Muscle of arm (tissue), 14 donors: ENCODE measurements at places on chromosomes 12 and 14.

DNA sequence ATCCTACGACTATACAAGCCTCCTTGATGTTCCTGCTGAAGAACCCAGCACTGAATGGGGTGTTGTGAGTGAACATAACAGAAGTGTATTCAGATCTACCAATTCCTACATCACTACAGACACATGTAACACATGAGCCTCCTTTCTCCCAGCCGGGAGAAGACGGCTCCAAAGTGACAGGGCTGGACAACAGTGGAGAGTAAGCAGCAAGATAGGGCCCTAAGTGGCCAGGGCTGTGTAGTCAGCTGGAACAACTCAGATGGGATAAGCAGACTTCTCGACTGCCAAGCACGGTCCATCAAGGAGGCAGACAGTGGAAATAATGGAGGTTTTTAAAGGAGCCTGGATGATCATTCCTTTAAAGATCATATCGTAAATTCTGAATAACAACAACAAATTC, 73.5 kb downstream of the TTC7B start:
- no peak for DNase-seq

DNA sequence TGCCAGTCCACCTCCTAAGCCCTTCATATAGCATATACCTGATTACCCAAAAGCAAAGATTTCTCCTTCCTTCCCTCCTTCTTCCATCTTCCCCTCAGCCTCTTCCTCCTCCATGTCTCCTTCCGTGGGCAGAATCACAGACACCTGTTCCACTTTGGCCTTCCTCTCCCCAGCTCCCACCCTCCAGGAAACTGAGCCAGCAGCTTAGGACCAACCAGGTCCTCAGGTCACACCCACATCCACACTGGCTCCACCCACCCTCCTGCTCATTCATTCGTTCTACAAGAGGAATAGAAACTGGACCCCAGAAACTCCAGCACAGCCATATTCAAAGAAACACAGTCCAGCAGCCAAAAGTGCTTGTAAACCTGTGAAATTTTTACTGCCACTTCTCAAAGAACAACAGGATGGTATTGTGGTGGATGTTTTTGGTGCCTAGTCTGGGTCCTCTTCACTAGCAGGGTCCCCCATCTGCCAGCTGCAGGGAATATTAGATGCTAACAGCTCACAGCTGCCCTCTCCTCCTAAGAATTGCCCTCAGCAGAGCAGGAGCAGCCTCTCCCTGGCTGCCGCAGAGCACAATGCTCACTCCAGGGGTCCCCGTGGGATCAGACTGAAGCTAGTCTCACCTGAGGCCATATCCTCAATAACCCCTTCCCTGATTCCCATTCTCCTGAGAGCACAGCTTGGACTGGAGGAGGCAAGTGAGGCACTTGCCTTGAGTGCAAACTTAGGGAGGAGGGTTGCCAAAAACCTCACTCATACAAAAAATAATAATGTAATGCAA, 18.4 kb downstream of the CMKLR1 start:
- DNase-seq, result no peak

DNA sequence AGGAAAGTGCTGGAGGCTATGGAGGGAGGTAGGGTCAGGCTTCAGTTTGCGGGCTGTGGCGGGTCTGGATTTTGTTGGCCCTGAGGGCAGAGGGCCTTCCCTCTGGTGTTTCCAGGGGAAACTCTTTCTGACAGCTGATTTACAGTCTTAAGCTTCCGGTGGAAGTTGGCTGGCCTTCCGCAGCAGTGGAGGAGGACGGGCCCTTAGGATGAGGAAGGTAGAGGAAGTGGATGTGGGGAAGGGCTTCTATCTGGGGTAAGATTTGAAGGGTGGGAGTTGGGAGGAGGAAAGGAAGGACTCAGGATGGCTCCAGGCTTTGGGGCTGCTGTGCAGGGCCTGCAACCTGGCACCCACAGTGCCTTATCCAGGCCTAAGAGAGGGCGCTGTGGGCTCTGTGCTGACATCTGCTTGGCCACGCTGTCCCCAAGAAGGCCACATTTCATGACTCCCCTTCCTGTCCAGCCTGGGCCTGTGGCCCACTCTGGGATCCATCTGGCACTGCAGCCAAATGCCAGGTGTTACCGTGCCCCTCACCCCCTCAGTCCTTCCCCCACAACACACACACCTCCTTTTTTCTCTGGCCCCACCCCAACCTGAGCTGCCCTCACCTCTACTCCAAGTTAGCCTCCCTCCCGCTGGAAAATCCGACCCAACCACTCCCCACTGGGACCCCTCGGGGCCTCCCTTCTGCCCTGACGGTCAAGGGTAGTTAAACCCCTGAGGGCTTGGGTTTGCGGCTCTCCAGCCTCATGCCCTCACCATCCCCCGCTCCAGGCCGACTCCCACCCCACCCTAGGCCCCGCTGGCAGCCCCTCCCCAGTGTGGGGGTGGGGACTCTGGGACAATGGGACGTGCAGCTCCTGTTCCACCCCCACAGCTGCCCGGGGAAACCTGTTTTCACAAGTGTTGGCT, 7.7 kb upstream of the PPP1R13B start:
- DNase-seq, result no peak

- no peak for DNase-seq
Measured at GRCh38 chr12:82314406-82314892, 43.7 kb downstream of the CCDC59 start.

GRCh38 chr14:51609251-51609954, 42.3 kb upstream of the FRMD6 start:
- DNase-seq, result no peak

- no peak for DNase-seq
Measured at GRCh38 chr14:98799891-98800290, 472.1 kb downstream of the BCL11B start.

- DNase-seq, result no peak
Measured at GRCh38 chr14:90375934-90376333, 20.9 kb upstream of the CALM1 start.

DNA sequence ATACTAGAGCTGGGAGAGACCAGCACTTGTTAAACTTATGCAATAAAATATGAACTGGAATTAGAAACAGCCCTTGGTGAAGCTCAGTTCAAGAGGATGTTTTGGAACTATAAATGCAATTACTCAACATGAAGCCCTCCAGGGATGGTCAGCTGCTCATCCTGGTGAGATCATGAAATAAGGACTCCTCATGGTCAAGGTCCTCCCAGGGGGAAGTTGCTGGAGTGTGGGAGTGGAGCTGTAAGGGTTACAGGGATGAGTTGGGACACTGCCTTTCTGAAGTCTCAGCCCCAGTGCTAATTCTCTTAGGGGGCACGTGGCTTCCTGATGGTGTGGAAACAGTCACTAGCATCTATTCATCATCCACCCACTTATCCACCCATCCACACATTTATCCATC, 301.7 kb upstream of the SFSWAP start:
- no peak for DNase-seq

DNA sequence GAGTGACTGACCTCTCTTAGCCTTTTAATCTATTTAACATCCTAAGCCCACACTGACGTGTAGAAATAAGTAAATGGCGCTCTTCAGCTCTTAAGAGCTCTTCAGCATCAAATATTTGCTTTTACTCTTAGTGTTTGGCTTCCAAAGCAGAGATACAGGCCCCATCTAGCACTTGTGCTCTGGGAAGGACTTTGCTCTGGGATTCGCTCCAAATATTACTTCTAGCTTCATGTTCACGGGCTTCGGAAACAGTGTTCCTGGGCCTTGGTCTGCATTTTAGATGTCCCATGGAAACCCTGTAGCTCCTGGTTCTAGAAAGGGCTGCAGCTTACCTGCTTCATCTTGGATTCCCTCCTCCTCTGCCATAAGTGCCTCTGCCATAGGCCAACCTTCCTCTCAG, 2.7 kb upstream of the NKX2-8 start:
- DNase-seq, result no peak

DNA sequence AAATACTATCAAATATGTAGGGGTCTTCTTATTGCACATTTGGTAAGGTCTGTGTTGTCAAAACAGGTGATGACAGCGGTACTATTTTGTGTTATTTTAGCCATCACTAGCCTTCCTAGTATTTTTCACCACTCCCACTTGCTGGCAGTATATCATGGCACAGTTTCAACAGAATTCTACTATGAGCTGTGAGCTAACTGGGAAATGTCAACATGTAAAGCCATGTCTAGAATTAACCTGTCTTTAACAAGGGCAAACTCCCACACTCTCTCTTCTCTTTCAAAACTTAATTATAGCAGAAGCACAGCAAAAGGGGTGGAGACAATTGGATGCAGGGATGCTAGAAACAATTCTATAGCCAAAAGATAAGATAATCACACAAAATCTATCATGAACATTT, 253.4 kb downstream of the PAX9 start:
- DNase-seq, result no peak

DNA sequence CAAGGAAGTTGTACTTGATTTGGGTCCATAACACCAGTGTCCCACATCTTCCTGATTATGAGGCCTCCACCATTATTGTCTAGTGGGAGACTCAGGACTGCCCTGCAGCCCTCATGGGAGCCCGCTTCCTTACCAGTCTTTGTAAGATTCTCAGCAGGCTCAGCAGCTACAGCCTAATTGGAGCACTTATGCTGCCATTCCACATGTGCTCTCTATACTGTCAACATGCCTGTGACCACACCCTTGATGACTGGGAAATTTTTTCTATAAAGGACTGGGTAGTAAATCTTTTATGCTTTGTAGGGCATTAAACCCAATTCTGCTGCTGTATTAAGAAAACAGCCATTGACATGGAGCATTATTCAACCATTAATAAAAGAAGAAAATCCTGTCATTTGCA, 145.5 kb upstream of the IGF1 start:
- DNase-seq, result no peak
